Temporal lobe (tissue), 4 donors: ENCODE measurements at places on chromosomes 11 and 22. TPM values are rescaled to one million over a fixed set of nuclear protein-coding genes. Genes with fewer than 3 reads are reported as not detected.

GRAP2 gene
- total RNA-seq: 4.9 TPM

ELMOD1 gene
- total RNA-seq: 119 TPM

RFPL3 gene
- total RNA-seq: not detected

NEFH gene
- total RNA-seq: 0.49 TPM

PHF21A gene
- 22.9 TPM for total RNA-seq

FGF19 gene
- not detected for total RNA-seq

ABCC8 gene
- total RNA-seq: 11.3 TPM

RAB38 gene
- total RNA-seq: 0.74 TPM

THAP12 gene
- total RNA-seq: 51.6 TPM

RCOR2 gene
- total RNA-seq: 7.9 TPM

SLC22A8 gene
- 2.2 TPM for total RNA-seq

SLC29A2 gene
- total RNA-seq: 1.7 TPM

KCNJ1 gene
- not detected for total RNA-seq

VWCE gene
- total RNA-seq: 1.5 TPM

GLB1L2 gene
- 0.98 TPM for total RNA-seq

TPBGL gene
- total RNA-seq: not detected

TOB2 gene
- 12.5 TPM for total RNA-seq

NLRP14 gene
- 0.49 TPM for total RNA-seq

ST3GAL4 gene
- 9.1 TPM for total RNA-seq

GSTT2B gene
- 0.74 TPM for total RNA-seq

RIBC2 gene
- 0.25 TPM for total RNA-seq
